CD8-positive, alpha-beta memory T cell (primary cell): ENCODE measurements at places on chromosomes 2 and 18.

GRCh38 chr2:161232571-161232970, 72.3 kb downstream of the TANK start:
- no peak for DNase-seq

GRCh38 chr2:19899985-19900930, 1.5 kb downstream of the TTC32 start:
- DNase-seq, result peak; percentile 10

GRCh38 chr2:216742411-216742810, 47.1 kb upstream of the IGFBP5 start:
- no peak for DNase-seq

DNA sequence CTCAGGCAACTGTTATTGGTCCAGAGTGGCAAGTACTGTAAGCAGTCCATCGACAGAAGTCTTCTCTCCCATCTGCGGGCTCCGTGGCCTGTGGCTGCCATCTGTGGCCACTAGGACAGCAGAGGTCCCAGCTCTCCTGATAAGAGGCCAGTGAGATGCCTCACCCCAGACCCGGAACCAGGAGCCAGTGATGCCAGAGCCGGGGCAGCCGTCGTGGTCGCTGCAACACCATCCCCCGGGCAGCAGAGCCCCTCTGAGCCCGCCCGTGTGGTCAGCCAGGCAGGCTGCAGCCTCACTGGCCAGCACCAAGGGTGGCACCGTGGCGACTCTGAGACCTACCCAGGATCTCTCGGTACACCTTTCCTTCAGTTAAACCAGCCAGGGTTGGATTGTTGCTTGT, 8.7 kb downstream of the GPR148 start:
- DNase-seq, result no peak

DNA sequence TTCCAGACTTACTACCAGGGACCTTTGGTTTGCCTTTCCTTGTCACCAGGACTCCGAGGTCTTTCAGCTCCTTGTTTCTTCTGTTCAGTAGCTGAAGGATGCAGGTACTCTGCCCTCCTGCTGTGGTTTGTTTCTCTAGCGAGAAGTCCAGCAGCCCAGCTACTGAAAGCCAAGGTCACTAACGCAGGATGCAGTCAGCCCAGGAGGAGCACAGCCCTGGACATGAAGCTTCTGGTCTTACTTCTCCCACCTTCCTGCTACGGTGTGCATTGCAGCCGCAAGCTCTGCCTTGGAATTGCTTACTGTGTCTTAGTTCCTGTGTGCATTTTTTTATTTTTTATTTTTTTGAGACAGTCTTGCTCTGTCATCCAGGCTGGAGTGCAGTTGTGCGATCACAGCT, 62.4 kb downstream of the DGKD start:
- DNase-seq, result no peak

DNA sequence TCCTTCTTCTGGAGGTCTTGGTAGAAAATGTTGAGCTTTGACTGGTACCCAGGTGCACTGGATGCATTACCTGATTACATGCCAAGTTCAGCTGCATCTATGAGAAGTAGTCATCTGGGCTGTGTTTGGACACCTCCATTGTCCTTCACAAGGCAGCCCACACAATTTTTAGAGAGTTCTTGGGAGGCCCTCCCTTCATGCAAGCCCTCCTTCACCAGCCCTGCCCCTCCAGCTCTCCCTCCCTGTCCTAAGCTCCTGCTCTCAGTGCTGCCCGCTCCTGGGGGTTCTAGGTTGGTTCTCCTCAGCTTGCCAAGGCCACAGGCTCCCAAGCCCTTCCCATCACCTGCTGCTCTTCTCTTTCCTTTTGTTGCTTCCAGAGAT, 148.7 kb downstream of the DYSF start:
- DNase-seq, result no peak

GRCh38 chr18:8857806-8858205, 152.4 kb downstream of the MTCL1 start:
- no peak for DNase-seq
